Posterior vena cava (tissue), 2 donors: ENCODE measurements at places on chromosomes 2 and 18.

GRCh38 chr2:176079285-176079830 is 4.4 kb downstream of the EVX2 start:
- DNase-seq = no peak

DNA sequence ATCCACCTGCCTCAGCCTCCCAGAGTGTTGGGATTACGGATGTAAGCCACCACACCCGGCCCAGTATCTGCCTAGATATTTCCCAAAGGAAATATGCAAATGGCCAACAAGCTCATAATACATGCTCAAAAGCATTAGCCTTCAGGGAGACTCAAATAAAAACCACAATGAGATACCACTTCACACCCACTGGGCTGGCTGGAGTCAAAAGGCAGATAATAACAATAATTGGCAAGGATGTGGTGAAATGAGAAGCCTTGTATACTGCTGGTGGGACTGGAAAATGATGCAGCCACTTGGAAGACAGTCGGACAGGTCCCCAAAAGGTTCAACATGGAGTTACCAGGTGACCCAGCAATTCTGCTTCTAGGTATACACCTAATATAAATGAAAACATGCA is 20.5 kb upstream of the ZNF516 start:
- DNase-seq = no peak

DNA sequence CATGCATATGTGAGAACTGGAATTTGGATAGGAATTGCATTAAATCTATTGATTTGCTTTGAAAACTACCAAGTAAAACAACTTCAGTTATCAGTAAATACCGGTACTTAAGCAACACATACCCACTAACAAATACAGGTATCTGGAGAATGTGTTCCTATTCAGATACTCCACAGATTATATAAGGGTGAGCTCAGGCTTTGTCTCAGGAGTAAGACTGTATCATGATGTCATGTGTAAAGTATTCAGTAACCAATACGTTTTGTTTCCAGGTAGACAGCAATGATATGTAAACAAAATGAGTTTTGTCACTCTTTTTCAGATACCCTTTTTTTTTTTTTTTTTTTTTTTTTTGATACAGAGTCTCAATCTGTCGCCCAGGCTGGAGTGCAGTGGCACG is 74.8 kb downstream of the DSC3 start:
- no peak for DNase-seq

- no peak for DNase-seq
Observed at GRCh38 chr2:130165293-130166016, 15.9 kb downstream of the SMPD4 start.

DNA sequence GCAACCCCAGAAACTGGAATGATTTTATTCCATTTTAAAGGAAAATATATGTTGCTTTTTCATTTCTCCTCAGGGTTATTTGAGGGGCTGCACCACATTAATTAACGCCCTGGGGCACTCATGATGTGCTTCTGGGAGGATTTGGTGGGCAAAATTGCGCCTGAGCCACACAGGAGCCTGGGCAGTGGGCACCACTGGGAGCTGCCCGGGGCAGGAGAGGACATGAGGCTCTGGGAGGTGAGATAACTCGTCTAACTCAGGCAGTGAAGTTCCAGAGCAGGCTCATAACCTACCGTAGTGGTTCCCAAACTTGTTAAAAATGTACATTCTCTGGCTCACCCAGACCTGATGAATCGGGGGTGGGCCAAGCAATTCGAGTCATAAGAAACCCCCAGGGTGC is 68.3 kb downstream of the EDAR start:
- DNase-seq = peak; percentile 43

DNA sequence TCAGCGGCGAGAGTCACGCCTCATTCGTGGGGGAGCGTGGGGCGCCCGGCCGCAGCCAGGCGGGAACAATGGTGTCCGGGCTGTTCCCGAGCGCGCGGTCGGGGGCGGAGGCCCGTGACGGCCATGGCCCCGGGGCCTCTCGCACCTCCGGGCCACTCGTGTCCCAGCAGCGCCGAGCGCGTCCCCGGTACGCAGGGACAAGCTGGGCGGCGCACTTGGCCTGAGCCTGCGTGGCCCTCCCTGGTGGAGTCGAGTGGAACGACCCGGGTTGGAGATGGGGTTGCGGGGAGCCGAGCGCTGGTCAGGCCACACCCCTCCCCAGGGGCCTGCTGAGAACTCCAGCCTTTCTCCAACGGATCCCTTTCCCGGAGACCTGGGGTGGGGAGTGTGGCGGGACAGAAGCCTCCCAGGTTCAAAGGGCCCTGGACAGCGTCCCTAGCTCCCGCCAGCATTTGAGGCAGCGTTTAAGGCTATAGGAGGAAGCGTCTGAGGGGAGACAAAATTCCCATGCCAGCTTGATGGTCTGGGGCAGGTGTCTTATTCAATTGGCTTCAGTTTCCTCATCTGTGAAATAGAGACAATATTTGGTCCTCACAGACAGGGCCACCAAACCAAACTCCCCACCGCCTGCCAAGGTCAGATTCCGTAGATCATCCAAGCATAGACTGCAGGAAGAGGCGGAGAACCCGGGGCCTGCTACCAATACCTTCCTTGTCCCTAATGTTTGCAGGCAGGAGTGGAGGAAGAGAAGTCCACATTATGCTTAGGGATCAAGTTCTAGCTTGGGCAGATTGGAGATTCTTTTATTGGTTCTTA is 553 bp downstream of the CNDP2 start:
- peak; percentile 86 for DNase-seq

- no peak for DNase-seq
Observed at GRCh38 chr2:67776276-67776675, 286.5 kb downstream of the C1D start.

DNA sequence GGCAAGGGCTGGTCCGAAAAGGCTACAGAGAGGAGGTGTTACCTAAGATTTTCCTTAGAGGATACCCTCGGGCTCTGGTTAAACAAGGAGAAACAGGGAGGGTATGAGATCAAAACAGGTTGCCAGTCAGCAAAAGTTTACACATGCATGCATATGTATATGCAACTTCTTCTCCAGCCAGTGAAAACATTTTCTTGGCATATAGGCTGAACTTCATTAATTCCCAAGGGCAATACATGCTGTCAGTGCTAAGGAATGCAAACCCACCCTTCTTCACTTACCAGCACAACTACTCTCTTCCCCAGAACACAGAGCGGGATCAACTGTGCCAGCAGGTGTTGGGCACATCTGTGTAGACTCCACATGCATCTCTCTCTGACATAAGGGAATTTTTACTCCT is 176.0 kb downstream of the GFPT1 start:
- no peak for DNase-seq

GRCh38 chr2:171794918-171795317 is 99.1 kb downstream of the SLC25A12 start:
- no peak for DNase-seq

GRCh38 chr2:230913406-230914143 is 11.5 kb downstream of the GPR55 start:
- DNase-seq = peak; percentile 81

GRCh38 chr2:227395556-227395955 is 7.8 kb upstream of the SCYGR1 start:
- no peak for DNase-seq

GRCh38 chr2:240966906-240967680 is 31.3 kb upstream of the SNED1 start:
- peak; percentile 80 for DNase-seq

- DNase-seq = peak; percentile 83
Observed at GRCh38 chr2:239911641-239912071, 113.5 kb downstream of the NDUFA10 start.

DNA sequence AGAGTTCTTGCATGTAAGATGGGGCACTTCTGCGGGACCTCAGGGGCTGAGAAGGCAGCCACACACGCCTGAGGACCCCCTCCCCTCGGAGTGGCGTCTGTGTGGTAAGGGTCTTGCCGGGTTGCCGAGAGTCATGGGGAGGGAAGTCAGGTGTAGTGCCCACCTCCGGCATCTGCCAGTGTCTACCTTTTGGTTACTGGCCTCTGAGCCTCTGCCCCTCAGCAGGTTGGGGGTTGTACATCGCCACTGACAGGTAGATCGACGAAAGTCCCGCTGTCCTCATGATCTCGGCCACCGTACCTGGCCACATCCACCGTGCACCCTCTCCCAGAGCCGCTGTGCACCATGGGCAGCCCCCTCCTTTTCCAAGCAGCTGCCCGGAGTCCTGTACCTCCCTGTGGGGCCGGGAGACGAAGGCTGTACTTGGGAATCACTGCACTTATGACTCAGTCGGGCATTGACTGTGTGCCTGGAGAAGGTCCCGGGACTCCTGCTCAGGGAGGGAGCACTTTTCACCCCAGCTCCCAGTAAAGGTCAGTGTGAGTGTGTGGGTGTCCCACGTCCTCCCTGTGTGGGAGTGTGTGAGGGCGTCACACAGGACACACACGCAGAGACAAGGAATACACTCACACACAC is 332.4 kb upstream of the MYT1L start:
- peak; percentile 73 for DNase-seq

DNA sequence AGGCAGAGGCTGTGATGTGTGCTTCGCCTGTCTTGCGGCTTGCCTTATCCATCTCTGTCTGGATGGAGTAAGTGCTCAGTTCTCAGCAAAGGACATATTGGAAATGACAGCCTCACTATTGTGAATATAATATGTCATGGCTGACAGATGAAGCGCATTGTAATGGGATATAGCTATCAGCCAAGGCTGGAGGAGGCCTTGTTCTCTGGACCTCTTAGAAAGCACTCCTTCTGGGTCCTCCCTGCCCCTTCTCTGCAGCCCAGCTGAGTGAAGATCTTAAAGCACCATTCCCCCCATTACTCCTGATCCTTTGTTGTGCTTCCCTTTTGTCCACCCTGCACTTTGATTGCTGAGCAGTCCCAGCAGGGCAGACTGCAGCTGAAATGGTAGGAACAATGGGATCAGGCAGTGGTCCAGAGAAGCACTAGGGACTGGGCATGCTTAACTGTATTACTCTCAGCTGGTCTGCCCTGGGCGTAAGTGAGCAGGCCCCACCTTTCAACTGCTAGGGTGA is 265.3 kb downstream of the SETBP1 start:
- no peak for DNase-seq

DNA sequence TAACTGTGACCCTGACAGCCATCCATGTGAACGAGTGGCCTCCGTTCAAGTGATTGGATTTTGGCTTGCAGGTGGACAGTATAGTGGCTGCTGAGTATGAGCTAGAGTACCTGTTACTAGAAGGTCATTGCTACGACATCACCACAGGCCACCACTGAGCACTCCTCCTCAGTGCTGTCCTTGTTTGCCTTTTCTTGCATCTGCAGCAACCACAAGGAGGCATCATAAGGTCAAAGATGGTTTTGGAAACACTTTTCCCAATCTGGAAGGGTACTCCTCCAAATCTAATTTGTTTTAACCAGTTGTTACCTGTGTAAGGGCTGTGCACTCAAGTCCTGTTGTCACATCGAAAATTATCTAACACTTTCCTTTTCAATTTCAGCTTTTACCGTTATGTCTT is 81.2 kb downstream of the UGGT1 start:
- DNase-seq = no peak

DNA sequence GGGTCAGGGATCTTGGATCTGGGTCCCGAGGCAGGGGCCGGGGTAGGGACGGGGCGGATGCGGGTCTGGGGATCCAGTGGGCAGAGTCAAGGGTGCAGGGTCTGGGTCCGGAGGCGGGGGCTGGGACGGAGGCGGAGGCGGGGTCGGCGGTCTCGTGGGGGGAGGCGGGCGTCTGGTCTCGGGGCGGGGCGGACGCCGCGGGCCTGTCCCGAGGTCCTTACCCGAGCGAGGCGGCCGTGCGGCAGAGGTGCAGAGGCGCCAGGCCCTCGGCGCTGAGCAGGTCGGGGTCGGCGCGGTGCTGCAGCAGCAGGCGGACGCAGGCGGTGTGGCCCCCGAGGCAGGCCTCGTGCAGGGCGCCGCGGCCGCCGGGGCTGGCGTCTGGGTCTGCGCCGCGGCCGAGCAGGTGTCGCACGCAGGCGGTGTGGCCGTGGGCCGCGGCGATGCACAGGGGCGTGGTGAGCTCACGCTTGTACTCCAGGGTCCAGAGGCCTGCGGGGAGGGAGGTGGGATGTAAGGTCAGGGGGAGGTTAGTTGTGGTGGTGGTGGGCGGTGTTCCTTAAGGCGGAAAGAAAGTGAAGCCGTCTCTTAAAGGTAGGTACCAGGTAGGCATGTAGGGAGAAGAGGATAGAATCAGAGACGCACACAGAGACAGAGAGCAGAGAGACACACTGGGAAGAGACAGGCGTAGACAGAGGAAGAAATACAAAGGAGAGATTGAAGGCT is 26.6 kb downstream of the ASB18 start:
- DNase-seq = no peak

GRCh38 chr2:226086190-226086589 is 686.7 kb downstream of the NYAP2 start:
- no peak for DNase-seq

DNA sequence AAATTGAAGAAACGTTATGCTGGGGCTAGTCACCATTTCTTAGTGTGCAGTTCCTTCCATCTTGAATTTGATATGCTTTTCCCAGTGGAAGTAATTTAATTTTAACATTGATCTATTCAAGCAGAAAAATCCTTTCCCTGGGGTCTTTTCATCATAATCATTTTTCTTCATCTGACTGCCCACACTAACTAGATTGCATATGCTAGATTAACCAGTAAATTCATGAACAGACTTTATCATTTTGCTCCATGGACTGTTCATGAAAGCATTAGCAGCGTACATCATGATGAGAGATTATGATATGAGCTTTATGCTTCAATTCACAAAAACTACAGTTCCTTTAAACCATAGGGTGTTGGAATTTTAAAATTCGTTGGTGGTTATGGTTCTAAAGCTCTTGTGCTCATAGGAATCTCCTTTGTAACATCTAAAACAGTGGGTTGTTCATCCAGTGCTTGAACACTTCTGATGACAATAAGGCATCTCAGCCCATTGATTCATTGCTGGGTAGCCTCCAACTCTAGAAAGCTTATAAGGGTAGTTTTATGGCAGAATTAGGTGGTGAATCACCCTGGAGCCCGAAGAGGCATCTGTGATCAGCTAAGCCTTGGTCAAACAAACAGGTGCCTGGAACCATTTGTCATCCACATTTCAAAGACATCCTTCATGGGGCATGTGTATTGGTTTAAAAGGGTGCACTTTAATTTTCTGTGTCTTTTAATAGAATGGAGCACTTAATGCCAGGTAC is 77.2 kb upstream of the NDUFV2 start:
- DNase-seq = no peak
